ENCODE measurements at places on chromosomes 2 and 18.

DNA sequence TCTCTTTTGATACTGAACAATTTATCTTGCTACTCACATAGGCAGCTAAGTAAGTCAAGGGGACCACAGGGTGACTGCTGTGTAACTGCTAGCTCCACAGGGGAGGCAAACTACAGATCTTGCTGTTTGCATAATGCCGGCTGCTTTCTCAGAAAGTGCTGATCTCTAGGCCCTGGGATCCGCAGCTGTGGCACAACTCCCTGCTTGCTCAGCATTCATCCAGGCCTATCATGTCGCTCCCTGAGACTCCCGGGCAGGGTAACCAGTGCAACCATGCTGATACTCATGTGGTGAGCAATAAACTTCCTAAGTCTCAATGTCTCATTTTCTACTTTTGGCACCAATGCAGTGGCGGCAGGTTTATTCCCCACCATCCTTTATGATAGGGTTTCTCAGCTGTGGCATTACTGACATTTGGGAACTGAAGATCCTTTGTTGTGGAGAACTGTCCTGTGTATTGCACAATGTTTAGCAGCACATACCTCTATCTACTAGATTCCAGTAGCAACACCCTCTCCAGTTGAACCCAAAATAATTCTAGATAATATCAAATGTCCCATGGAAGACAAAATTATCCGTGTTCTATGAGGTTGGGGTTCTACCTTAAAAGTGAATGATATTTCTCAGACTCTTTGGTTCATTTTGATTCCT is 1101.3 kb downstream of the LRP1B start:
- no peak for DNase-seq

- no peak for DNase-seq
Measured at GRCh38 chr18:45066210-45066609, 385.5 kb downstream of the SETBP1 start.

- DNase-seq: no peak
Measured at GRCh38 chr2:2173633-2174032, 157.4 kb downstream of the MYT1L start.

DNA sequence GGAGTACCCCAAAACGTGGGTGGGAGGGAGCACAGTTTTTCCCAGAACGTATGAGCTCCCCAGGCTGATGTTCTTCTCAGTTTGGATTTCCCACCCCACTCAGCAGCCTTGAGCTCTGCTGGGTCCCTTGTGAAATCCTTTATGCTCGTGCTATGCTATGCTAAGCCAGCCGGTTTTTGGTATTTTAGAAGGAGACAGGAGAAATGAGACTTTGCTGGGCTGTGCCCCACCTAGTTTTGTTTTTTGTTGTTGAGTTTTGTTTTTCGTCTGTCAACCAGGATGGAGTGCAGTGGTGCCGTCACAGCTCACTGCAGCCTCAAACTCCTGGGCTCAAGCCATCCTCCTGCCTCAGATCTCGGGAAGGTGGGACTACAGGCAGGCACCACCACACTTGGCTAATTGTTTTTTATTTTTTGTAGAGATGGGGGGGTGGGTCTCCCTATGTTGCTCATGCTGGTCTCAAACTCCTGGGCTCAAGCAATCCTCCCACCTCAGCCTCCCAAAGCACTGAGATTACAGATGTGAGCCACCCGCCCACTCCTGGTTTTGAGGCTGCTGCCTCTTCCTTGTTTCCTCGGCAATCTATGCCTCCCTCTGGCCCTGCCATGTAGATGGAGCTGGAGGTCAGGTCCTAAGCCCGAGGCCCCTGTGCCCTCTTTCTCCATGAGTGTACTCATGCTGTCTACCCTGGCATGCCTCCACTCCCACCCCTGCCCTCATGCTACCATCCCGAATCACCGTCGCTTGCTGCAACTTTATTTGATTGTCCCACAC is 17.5 kb upstream of the MGAT4A start:
- no peak for DNase-seq

- DNase-seq: no peak
Measured at GRCh38 chr2:239803102-239803765, 221.9 kb downstream of the NDUFA10 start.

DNA sequence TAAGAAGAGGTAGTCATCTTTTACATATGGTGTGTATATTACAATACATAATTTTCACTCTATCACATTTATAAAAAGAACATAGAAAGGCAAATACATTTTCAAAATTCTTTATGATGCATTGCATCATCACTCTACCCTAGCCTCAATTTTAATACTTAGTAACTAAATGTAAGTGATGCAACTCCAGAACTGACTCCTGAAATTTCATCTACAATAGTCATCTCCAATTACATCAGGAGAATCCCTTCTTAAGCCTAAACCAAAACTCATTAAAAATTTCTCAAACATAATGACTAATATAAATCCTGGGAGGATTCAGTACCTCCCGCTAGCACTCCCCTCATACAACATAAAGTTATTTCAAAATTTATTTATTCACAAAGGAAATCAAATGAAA is 15.9 kb downstream of the TMX3 start:
- DNase-seq: no peak

- DNase-seq: no peak
Measured at GRCh38 chr2:20525041-20526035, 78.5 kb downstream of the RHOB start.

GRCh38 chr2:181573140-181573736 is 83.7 kb downstream of the CERKL start:
- no peak for DNase-seq

GRCh38 chr2:128597121-128597762 is 278.6 kb upstream of the HS6ST1 start:
- no peak for DNase-seq

DNA sequence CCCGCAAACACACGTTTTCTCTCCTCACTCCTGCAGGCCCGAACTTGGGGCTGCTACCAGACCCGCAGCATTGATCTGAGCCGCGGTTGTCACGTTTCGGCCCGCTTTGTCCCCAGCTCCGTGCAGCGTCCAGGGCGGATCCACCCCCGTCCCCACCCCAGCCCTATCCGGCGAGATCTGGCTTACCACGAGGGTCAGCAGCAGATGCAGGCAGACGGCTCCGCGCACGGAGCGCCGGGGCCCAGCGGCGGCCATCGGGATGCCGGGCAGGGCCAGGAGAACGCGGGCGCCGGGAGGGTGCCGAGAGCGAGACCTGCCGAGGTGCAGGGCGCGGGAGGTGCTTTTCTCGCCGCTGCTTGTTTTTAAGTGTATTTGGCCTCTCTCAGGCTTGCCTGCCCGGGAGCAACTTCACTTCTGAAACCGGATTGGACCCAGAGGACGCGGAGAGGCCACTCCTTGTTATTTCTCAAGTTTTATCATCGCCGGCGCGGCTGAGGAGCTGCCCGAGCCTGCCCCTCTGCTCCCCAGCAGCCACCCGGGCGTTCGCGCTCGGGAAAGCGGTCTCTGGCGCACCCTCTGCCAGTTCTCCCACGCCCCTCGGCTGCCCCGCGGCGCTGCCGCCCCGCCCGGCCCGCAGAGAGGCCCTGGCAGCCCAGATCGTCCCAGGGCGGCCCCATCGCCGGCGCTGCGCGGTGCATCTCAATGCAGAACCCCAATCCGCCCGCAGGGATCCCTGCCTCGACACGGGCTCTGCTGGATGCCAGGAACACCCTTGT is at the start of gene DSC3:
Gene DSC3 (minus strand): TSS at position 337 of the 776 bp plus-strand sequence. CDS start 82 bp downstream, at position 255.
- DNase-seq: no peak

GRCh38 chr2:204645018-204645773 is 99.9 kb downstream of the PARD3B start:
- no peak for DNase-seq

DNA sequence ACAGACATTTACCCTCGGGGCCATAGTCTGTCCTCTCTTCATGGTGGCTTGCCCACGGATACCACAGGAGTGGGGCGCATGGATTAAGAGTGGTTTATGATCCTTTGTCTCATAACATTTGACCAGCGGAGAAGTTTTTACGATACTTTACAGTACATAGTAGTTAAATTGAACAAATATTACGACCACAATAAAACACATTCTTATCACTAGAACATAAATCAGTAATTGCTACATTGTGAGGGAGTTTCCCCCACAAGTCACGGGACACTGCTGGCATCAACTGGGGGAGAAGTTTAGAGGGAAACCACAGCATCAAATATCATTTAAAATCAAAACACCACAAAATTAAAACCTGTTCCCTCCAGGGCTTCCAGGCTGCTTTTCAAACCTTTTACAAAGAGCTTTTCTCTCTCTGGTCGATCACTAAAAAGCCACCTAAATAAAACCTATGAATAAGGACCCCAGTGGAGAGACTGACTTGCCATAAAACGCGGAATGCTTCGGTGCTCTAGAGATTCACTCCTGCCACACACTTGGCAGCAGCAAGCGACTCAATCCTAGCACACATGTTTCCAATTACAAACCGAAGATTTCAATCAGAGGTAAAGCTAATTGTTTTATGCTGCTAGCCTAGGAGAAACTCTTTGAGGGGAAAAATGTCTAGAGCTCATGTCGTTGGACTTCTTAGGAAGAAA is 173.7 kb upstream of the HNRNPA3 start:
- no peak for DNase-seq

DNA sequence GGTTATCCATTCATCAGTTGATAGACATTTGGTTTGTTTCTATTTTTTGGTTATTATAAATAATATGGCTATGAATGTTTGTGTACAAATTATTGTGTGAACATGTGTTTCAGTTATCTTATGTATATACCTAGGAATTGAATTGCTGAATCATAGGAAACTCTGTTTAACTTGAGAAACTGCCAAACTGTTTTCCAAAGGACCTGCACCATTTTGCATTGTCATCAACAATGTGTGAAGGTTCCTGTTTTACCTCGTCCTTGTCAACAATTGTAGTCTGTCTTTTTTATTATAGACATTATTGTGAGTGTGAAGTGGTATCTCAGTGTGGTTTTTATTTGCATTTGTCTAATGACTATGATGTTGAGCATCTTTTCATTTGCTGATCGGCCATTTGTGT is 17.1 kb downstream of the PDK1 start:
- no peak for DNase-seq

DNA sequence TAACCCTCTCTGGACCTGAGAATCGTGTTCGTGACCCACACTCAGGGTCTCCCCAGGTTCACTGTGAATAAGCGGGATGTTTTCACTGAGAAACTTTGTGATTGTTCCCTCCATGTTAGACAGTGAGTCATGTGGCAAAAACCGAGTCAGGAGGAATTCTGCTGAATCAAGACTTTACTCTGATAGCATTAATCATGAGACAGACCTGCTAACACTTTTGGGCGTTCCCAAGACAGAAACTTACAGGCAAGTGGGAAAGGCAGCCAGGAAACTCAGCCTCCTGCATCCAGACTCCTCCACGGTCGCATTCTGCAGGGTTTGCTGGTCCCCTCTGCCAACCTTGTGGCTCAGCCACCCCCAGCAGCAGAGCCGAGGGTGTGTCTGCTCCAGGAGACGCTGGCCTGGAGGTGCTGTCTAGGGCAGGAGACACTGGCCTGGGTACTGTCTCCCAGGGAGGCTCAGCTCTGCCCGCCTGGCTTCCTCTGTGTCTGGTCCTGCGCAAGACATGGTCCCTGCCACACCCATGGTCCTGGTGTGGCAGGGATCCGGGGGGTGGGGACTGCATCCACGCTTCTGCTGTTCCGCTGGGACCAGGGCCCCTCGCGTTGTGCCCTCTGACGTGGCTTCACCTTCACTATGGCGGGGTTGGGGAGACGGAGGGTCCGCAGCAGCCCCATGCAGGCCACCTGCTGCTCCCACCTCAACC is 177.4 kb downstream of the TWIST2 start:
- no peak for DNase-seq

DNA sequence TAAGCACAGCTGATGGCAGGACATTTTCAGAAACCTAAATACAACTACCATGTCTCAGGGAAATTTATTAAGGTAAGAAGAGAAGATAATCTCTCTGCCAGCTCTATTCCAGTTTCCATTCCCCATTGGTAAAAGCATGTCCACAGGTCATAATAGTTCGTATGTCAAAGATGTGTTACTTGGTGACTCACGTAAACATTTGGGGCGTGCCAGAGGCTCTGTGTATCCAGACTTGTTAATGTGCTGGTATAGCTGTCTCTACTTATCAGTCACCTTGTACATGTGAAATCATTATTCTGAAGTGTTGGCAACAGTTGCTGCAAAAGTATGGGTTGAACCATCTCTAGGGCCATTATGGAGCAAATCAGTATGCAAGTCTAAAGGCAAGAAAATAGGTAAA is 1345.1 kb downstream of the SUCLG1 start:
- no peak for DNase-seq

- no peak for DNase-seq
Measured at GRCh38 chr2:211473116-211473515, 916.7 kb downstream of the CPS1 start.

DNA sequence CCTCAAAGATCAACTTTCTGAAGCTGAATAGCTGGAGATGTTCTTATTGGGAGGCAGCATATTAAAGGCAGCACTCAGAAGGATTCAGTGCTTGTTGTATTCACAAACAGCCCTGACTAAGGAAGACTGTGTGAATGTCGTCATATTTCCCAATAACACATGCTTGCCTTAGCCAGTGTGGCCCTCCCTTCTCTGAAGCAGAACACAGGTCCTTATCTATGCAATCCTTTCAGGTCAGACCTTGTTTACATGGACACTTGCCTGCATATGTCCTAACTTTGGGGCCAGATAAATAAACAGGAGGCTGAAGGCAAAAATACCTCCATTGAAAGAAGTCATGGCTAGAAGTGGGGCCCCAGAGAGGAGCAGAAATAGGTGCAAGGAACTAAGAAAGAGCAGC is 97.2 kb downstream of the SLC4A3 start:
- no peak for DNase-seq

DNA sequence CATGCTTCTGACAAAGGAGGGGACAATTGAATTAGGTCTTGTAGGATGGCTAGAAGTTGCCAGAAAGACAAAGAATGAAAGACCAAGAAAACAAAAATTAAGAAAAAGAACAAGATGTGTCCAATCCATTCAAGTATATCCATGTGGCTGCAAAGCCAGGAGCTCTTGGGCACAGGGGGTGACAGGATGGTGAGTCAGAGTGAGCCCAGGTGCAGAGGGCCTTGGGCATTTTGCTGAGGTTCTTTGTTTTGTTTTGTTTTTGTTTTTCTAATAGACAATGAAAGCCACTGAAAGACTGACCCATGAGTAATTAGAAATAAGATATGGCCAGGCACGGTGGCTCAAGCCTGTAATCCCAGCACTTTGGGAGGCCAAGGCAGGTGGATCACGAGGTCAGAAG is 104.6 kb upstream of the KLHL29 start:
- no peak for DNase-seq

DNA sequence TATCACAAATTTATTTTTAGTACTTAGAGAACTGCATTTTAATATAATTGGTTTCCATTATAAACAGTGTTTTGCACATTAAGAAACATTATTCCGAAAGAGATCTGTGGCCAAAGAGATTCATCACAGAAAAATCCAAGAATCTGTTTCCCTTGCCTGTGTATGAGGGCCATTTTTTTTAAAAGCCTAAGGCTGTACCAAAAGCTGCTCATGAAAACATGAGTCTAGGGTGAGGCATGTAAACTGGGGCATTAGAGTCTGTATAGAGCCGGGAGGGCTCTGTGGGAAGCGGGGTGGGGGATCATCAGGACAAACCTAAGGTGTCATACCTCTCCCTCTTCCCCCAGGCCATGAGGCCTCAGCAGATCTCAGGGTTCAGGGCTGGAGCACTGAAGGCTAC is 223.8 kb downstream of the FBXO15 start:
- no peak for DNase-seq

GRCh38 chr2:143426296-143426695 is 297.1 kb downstream of the ARHGAP15 start:
- no peak for DNase-seq
